ENCODE measurements at places on chromosomes 5 and 9.

- DNase-seq: no peak
These were observed 24.1 kb downstream of the SREK1 start for GRCh38 chr5:66168226-66168625.

GRCh38 chr5:54845567-54845941 is 139.8 kb downstream of the ESM1 start:
- peak; percentile 54 for DNase-seq

GRCh38 chr9:84514421-84514820 is 155.1 kb upstream of the NTRK2 start:
- DNase-seq: no peak

DNA sequence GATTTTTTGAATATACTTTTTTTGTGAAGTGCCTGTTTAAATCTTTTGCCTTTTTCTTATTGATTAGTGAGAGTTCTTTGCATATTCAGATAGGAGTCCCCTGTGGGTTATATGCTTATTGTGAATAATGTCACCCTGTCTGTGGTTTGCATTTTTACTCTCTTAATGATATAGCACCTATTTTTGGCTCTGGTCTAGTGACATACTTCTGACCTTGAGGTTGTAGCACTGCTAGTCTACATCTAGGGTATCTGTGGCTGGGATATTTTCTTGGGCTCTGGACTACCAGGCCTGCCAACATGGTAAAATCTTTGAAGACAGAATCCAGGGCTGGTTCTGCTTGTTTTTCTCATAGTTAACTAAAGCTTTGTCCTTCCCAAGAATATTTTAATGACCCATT is 13.5 kb upstream of the NKX2-5 start:
- DNase-seq: no peak

GRCh38 chr9:93427655-93428379 is 23.7 kb upstream of the FAM120A start:
- no peak for DNase-seq

- no peak for DNase-seq
These were observed 499.3 kb downstream of the SPOCK1 start for GRCh38 chr5:136999787-137000186.

GRCh38 chr5:164860896-164861295 is 1355.5 kb downstream of the MAT2B start:
- DNase-seq: no peak

DNA sequence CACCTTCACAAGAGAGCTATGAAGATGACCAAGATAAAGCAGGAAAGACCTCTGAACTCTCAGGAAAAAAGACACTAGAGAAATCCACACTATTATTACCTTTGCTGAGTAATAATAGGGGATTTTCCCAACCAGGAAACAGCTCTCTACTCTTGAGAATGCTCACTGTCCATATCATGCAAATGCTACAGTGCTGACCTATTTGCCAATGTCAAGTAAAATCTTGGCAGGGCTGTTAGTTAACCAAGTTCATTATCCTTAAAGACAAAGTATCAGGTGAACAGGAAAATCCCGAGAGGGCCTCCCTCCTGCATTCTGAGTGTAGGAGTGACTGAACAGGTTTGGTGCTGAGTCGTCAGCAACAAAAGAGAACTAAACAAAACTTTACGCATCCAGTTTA is 306.6 kb downstream of the ACTL7B start:
- DNase-seq: no peak

GRCh38 chr9:136051837-136052471 is 43.1 kb downstream of the NACC2 start:
- peak; percentile 97 for DNase-seq

DNA sequence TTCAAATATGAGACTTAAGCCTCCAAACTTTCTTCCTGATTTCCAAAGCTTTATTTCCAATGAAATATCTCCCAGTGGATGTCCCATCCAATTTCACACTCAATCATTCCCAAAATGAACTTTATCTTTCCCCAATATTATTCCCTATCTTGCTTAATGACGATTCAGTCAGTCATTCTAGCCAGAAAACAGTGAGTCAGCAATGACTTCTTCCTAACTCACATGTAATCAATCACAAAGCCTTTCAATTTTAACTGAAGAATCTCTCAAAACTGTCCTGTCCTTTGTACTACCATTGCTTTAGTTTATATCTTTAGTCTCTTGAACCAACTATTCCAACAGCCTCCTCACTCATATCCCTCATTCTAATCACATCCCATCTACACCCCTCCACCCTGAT is 34.9 kb downstream of the NSA2 start:
- peak; percentile 14 for DNase-seq

Measured in EL (cell line).